ENCODE measurements at places on chromosomes 6 and 20. TPM values are rescaled to one million over a fixed set of nuclear protein-coding genes. Genes with fewer than 3 reads are reported as not detected.

DNA sequence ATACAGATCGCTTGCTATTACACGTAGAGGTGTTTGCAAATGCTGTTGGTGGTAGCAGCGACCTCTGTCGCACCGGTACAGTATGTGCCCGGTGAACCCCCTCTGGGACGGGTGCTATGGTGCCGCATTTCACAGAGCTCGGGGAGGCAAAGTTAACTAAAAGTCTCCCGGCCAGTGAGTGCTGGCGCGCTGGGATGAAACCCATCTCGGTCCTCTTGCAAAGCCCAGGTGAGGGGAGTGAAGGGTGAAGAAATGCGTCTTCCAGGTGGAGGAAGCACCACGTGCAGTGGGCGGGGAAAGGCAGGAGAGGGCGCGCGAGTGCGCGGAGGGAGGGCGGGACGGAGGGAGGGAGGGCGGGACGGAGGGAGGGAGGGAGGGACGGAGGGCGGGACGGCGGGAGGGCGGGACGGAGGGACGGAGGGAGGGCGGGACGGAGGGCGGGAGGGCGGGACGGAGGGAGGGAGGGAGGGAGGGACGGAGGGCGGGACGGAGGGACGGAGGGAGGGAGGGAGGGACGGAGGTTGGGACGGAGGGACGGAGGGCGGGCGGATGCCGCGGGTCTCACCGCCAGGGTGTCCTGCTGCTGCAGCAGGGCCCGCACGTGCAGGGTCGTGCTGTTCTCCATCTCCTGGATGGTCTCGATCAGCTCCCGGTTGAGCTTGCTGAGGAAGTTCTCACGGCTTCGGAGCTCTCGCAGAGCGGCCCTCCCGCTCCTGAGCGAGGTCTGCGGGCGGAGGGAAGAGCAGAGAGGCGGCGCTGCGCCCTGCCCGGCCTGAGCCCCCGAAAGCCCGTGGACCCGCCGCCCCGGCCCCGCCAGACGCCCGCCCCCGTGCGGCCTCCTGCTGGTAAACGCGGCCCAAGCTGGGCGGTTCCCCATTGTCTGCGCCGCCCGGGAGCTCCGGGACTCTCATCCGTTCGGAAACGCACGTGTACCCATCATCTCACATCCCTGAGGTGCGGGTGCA is 11.7 kb downstream of the C20orf96 start:
- peak; percentile 77 for DNase-seq

DNA sequence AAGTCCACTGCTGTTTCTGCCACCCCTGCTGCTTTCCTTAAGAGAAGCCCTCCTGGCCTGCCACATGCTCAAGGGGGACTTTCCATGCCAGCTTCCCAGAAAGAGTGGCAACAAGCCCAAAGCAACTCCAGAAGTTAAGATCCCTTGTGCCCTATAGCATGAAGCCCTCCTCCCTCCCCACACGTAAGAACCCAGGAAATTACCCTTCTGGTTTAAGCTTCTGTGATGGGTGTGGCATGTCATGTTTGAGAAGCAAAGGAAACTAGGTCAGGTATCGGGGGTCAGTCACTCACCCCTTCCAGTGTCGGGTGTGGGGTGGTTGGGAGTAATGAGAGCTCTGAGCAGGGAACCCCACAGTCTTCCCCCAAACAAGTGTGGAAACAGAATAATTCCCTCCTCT is 196.1 kb downstream of the LRFN2 start:
- DNase-seq = no peak

DNA sequence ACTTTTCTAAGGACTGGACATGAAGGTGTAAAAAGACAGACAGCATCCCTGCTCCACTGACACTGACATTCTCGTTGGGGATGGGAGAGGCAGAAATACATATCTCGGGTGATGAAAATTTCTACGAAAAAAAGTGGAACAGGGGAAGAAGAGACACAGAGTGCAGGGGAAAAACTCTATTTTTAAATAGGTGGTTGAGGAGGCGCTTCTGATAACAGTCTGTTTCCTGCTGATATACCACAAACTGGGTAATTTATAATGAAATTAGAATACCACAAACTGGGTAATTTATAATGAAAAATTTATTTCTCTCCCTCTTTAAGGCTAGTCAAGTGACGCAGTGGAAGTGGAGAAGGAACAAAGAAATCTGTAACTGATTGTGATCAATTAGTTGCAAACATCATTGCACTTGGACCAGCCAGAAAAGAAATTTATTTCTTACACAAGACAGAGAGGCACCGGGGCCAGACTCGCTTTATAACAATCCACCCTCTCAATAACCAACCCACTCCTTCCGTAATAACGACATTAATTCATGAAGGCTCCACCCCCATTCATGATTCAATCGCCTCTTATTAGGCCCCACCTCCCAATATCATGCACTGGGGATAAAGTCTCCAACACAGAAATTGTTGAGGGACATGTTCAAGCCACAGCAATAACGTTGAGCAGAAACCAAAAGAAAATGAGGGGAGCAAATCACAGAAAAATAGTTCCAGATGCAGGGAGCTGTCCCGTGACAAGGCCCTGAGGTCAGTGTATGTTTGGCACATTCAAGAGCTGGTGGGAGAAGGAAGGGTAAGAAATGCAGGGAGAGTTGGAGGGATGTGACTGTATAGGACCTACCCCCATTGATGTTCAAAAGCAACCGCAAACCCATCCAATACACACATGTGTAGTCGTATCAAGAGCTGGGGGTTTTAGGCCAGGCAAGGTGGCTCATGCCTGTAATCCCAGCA is 6.6 kb upstream of the SRSF6 start:
- no peak for DNase-seq

Gene HLA-DRA
- polyA plus RNA-seq = 2.0 TPM

DNA sequence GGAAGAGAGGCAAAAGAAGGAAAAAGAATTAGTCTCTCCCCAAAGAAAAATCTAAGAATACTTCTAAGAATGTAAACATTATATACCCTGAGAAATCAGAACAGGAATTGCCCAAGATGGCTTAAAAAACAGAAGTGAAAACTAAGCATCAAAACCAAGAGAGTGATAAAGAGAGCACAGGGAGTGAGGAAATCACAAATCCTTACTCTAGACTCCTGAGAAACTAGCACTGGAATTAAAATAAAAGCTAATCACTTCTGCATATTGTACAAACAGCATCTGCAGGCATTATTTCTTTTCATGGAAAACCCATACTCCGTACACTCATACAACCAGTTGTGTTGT is 285.7 kb downstream of the BTBD9 start:
- no peak for DNase-seq

Gene SGK2
- polyA plus RNA-seq = not detected

Gene IMPG1
- polyA plus RNA-seq = not detected

Gene SIRPB1
- not detected for polyA plus RNA-seq

Gene SLC17A9
- 23.2 TPM for polyA plus RNA-seq

DNA sequence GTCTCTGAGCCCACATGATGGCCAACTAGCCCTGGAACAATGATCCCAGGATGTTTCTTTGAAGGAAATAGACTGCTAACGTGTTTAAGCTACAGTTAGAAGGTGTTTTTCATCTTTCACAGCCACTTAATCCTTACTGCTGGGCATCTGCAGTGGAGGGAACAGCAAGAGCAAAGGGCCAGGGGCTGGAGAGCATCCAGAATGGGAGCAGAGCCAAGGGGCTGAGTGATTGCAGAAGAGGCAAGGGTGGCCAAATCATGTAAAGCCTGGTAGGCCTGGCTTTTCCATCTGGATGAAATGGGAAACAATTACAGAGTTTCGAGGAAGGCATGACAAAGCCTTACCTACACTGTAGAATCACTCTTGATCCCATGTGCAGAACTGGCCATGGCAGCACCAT is 18.7 kb upstream of the LAMP5 start:
- no peak for DNase-seq

DNA sequence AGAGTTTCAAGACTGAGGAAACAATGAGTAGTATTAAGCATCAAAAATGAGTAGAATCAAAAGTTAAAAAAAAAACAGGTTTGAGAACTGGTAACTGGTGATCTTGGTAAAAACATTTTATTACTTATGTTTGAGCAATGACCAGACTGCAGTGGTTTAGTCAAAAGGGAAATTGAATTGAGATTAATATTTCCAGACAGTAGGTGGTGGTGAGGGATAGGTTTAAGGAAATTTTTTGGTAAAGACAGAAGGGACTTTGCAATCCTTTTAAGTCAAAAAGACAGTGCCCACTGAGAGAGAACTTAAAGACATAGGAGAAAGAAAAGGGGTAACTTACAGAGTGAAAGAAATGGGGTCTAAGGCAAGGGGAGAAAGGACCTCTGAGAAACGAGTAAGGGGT is 156.9 kb downstream of the ASCC3 start:
- DNase-seq = no peak

DNA sequence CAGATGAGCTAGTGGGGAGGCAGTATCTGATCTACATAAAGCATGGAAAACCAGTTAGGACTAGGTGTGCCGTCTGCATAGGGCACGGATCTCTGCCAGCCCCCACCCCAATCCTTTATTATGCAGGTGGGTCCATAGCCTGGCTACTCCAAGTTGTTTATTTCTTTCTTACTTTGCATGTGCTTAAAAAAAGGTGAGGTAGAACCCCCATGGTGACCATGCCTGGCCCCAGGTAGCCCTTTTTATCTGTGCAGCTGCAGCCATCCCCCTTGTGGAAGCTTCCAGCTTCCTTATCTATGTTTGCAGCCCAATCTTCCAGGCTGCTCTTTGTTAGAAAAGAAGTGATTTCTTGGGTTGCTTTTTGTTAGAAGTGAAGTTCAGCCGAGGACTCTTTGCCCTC is 9.0 kb upstream of the TREM2 start:
- no peak for DNase-seq

Gene RAET1L
- polyA plus RNA-seq = not detected

- DNase-seq = no peak
These were observed 22.0 kb downstream of the RALY start for GRCh38 chr20:34015401-34016335.
